HCT116 (cell line): ENCODE measurements at places on chromosomes 13 and 19. TPM values are rescaled to one million over a fixed set of nuclear protein-coding genes. Genes with fewer than 3 reads are reported as not detected.
A peak's percentile ranks its signal among the peaks of the same experiment; 100 is the strongest.

The ADGRE3 gene
- not detected for total RNA-seq

The ZNF460 gene
- 43.1 TPM for total RNA-seq

The URAD gene
- not detected for total RNA-seq

The DNAAF3 gene
- total RNA-seq, result 52.8 TPM

The CKM gene
- total RNA-seq, result not detected

The LONP1 gene
- 180 TPM for total RNA-seq

The RGS9BP gene
- total RNA-seq, result 0.54 TPM

The EID2B gene
- total RNA-seq, result 1.2 TPM

The HCST gene
- 1.2 TPM for total RNA-seq

The SIAH3 gene
- not detected for total RNA-seq

The ZNF737 gene
- not detected for total RNA-seq

The FGF22 gene
- 1.5 TPM for total RNA-seq

GRCh38 chr19:52297601-52298364 lies 814 bp downstream of the ZNF480 start:
- H3K36me3 ChIP-seq, result peaks cover 36% of the 10 kb centered on the region
- no peak for DNase-seq
- no peaks in the 10 kb centered on the region for H3K27me3 ChIP-seq
- peaks cover 12% of the 10 kb centered on the region for H3K4me1 ChIP-seq
- peak overlapping the region; percentile 64 for H3K27ac ChIP-seq

- H3K4me1 ChIP-seq, result no peaks in the 10 kb centered on the region
- H3K27me3 ChIP-seq, result no peaks in the 10 kb centered on the region
- no peak overlapping the region for H3K27ac ChIP-seq
- H3K4me3 ChIP-seq, result no peak overlapping the region
- no peaks in the 10 kb centered on the region for H3K36me3 ChIP-seq
These were observed 221.2 kb downstream of the LMO7 start for GRCh38 chr13:75857291-75857690.

DNA sequence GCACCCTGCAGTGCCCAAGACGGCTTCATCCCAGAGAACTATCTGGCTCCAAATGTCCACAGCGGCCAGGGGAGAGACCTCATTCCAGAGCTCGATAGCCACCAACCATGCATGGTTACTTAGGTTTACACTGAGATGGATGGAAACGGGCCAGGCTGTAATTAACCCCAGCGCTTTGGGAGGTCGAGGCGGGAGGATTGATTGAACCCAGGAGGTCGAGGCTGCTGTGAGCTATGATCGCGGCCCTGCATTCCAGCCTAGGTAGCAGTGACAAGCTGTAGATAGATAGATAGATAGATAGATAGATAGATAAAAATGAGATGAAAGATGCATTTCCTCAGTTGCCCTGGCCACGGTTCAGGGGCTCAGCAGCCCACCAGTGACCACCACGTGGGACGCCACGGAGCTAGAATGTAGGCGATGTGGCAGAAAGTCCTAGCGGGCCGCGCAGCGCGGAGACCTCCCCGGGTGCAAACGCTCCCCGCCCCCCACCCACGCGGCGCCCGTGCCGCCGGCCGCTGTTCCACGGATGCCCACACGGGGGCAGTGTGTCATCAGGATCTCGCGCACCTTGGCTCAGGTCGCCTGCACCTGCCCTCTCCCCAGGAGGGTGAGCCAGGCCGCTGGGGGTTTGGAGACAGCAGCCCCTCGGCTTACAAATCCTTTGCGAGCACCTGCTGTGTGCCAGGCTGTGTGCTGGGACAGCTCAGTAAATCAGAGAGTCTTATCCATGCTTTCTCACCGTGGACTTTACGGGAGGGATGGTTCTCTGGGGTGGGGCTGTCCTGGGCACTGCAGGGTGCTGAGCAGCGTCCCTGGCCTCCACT lies 13.5 kb upstream of the TLE5 start:
- no peaks in the 10 kb centered on the region for H3K36me3 ChIP-seq
- DNase-seq, result no peak
- no peaks in the 10 kb centered on the region for H3K27me3 ChIP-seq
- H3K4me3 ChIP-seq, result peak overlapping the region; percentile 18
- H3K27ac ChIP-seq, result 0 out of 2 replicates have a peak overlapping the region, but pooled peaks have one; percentile 4
- peaks cover 30% of the 10 kb centered on the region for H3K4me1 ChIP-seq

DNA sequence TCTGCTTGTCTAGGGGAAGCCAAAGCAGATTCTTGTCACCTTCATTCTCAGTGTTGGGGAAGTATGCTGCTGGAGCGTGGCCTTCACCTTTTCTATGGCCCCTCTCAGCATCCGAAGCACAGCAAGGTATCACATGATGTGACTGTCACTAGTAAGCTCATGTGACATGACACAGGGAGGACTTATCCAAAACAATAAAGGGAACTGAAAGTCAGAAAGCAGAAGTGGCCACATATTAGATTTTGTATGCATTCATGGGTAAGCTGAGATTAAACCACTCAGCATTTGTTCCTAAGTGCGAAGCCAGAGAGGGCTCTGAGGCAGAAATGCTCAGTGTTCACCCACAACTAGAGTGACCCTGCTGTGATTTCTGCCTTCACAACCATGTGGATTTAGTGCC lies 72.8 kb upstream of the PCDH8 start:
- H3K4me1 ChIP-seq, result no peaks in the 10 kb centered on the region
- peaks cover 17% of the 10 kb centered on the region for H3K27me3 ChIP-seq
- H3K36me3 ChIP-seq, result no peaks in the 10 kb centered on the region
- H3K4me3 ChIP-seq, result no peak overlapping the region

DNA sequence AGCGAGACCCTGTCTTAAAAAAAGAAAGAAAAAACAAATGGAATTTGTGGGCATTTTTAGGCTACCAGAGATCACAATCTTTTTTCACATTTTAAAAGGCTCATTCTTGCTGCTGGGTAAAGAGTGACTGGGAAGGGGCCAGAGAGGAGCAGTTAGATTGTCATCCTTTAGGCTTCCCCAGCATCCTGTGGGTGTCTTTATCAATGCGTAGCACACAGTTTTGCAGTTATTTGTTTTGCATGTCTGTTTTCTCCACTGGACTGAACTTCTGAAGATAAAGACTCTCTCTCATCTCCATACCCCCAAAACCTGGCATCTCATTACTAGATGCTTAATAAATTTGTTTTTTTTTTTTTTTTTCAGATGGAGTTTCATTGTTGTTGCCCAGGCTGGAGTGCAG lies 2.1 kb upstream of the UTP14C start:
- H3K4me3 ChIP-seq, result no peak overlapping the region
- no peaks in the 10 kb centered on the region for H3K4me1 ChIP-seq
- no peak for DNase-seq
- no peak overlapping the region for H3K27ac ChIP-seq

- no peaks in the 10 kb centered on the region for H3K36me3 ChIP-seq
- H3K4me3 ChIP-seq, result no peak overlapping the region
- H3K27me3 ChIP-seq, result peaks cover 2% of the 10 kb centered on the region; the same call in 1 of the 2 replicates
- DNase-seq, result no peak
- no peaks in the 10 kb centered on the region for H3K4me1 ChIP-seq
These were observed 968 bp upstream of the KL start for GRCh38 chr13:33015241-33015668.

- no peaks in the 10 kb centered on the region for H3K4me1 ChIP-seq
- H3K36me3 ChIP-seq, result no peaks in the 10 kb centered on the region
- no peaks in the 10 kb centered on the region for H3K27me3 ChIP-seq
- DNase-seq, result peak; percentile 35
- no peak overlapping the region for H3K4me3 ChIP-seq
These were observed 44.9 kb downstream of the RYR1 start for GRCh38 chr19:38478273-38478971.

- peak overlapping the region; percentile 35 for H3K4me3 ChIP-seq
- H3K27ac ChIP-seq, result peak overlapping the region; percentile 27
- peak; percentile 89 for DNase-seq
- no peaks in the 10 kb centered on the region for H3K36me3 ChIP-seq
- H3K4me1 ChIP-seq, result peaks cover 37% of the 10 kb centered on the region
These were observed 4.6 kb upstream of the EPS8L1 start for GRCh38 chr19:55071129-55071502.

DNA sequence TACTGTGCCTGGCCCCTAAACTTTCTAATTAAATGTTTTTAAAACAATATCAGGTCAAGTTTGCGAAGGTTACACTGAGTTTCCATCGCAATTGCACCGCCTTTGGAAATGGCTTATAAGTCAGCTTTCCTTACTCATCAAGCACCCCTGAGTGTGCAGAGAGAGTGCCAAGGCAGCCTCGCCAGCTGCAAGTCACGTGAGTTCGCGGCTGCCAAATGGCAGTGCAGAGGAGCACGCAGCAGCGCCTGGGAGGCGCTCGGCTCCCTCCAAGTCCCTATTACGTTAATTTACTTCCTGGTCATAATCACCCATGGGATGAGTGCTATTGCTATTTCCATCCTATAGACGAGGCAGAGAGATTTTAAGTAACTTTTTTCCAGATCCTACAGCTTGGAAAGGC lies 319.6 kb downstream of the TEX29 start:
- DNase-seq, result no peak
- H3K27me3 ChIP-seq, result peaks cover 22% of the 10 kb centered on the region; the same call in 1 of the 2 replicates
- H3K4me1 ChIP-seq, result no peaks in the 10 kb centered on the region
- H3K36me3 ChIP-seq, result no peaks in the 10 kb centered on the region
- H3K4me3 ChIP-seq, result no peak overlapping the region

- no peak overlapping the region for H3K27ac ChIP-seq
- 0 out of 2 replicates have a peak, but pooled peaks cover 4% of the 10 kb centered on the region for H3K36me3 ChIP-seq
- H3K27me3 ChIP-seq, result no peaks in the 10 kb centered on the region
- H3K4me3 ChIP-seq, result no peak overlapping the region
These were observed 46.5 kb upstream of the RAP2A start for GRCh38 chr13:97387485-97387839.

GRCh38 chr19:1237027-1237659 lies 662 bp downstream of the CBARP start:
- H3K4me1 ChIP-seq, result peaks cover 28% of the 10 kb centered on the region
- H3K4me3 ChIP-seq, result peak overlapping the region; percentile 96
- H3K27me3 ChIP-seq, result no peaks in the 10 kb centered on the region
- no peak for DNase-seq

- H3K27ac ChIP-seq, result no peak overlapping the region
- H3K4me1 ChIP-seq, result no peaks in the 10 kb centered on the region
- no peaks in the 10 kb centered on the region for H3K36me3 ChIP-seq
- DNase-seq, result no peak
These were observed 13.6 kb upstream of the SLC15A1 start for GRCh38 chr13:98765996-98766519.

DNA sequence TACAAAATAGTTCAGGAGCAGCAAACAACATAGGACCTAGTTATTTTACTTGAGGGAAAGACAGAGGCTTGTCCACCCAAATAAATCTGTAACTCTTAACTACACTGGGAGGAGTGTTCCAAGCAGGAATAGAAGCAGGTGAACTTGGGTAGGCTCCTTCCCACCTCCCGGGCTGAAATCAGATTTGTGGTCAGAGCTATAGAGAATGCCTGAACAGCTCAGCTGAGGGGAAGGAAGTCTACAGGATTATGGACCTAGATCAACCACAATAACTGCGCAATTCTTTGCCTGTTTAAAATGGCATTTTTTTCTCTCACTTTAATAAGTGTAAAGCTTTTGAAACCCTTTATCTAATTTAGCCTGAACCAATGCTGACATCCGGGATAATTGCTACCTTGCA lies 73.5 kb upstream of the IRS2 start:
- H3K27me3 ChIP-seq, result no peaks in the 10 kb centered on the region
- H3K36me3 ChIP-seq, result no peaks in the 10 kb centered on the region
- no peak for DNase-seq
- peaks cover 5% of the 10 kb centered on the region; the same call in 1 of the 2 replicates for H3K4me1 ChIP-seq
- H3K4me3 ChIP-seq, result no peak overlapping the region

- DNase-seq, result no peak
- H3K4me3 ChIP-seq, result peak overlapping the region; percentile 80
- H3K27me3 ChIP-seq, result no peaks in the 10 kb centered on the region
- peak overlapping the region; percentile 87; the same call in 1 of the 2 replicates for H3K27ac ChIP-seq
These were observed 512 bp downstream of the CC2D1A start for GRCh38 chr19:13906521-13906904.

DNA sequence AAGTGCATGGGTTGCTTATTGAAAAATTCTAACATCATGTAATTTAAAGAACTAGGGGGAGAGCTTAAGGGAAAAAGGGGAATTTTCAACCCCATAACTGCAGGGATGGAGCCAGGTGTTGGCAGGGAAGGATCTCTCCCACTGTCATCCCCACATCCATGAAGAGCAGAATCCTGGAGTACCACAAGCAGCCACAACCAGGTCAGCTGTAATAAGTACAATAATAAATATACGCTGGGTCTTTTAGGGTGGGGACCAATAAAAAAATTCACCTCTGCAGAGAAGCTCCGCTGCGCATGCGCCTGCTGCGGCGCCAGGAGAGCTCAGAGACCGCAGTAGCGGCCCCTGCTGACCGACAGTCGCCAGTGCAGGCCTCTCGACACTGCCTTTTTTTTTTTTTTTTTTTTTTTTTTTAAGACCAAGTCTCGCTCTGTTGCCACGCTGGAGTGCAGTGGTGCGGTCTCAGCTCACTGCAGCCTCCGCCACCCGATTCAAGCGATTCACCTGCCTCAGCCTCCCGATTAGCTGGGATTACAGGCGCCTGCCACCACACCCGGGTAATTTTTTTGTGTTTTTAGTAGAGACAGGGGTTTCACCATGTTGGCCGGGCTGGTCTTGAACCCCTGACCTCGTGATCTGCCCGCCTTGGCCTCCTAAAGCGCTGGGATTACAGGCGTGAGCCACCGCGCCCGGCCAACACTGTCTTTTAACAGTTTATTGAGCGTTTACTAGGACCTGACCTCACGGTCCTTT lies 2.5 kb upstream of the EEF2 start:
- peak overlapping the region; percentile 98 for H3K27ac ChIP-seq
- H3K4me1 ChIP-seq, result peaks cover 22% of the 10 kb centered on the region
- no peaks in the 10 kb centered on the region for H3K27me3 ChIP-seq
- peaks cover 11% of the 10 kb centered on the region for H3K36me3 ChIP-seq

- H3K4me3 ChIP-seq, result no peak overlapping the region
- no peaks in the 10 kb centered on the region for H3K4me1 ChIP-seq
- no peaks in the 10 kb centered on the region for H3K27me3 ChIP-seq
- H3K36me3 ChIP-seq, result no peaks in the 10 kb centered on the region
- no peak for DNase-seq
These were observed 610.4 kb downstream of the TBC1D4 start for GRCh38 chr13:74871369-74872070.
